ENCODE measurements at places on chromosomes 6 and 20.

- DNase-seq: no peak
These were observed 1199.8 kb upstream of the GJE1 start for GRCh38 chr6:140932909-140933308.

DNA sequence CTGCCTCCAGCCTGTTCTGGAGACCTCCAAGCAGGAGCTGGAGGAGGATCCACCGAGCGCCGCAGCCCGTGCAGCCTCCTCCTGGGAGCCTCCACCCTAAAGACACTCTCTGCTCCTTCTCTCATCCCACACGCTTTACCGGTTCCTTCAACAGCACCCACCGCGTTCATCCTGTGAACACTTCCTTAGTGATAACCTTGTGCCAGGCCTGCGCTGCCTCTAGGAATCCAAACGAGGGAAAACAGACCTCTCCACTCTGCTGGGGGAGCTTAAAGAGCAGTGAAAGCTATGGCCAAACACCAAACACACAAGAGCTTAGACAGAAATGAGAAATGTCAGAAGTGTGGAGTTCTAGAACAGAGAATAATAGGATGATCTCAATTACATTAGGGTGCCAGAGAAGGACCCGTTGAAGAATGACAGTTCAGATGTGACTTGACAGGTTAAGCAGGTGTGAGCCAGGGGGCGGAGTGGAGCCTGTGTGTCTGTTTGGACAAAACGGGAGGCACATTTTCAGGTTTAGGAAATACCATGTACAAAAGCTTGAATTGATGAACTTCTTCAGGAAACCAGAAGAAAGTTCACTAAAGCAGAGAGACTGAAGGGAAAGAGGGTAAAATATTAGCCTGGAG, 28.5 kb upstream of the HLA-DRB5 start:
- no peak for DNase-seq

DNA sequence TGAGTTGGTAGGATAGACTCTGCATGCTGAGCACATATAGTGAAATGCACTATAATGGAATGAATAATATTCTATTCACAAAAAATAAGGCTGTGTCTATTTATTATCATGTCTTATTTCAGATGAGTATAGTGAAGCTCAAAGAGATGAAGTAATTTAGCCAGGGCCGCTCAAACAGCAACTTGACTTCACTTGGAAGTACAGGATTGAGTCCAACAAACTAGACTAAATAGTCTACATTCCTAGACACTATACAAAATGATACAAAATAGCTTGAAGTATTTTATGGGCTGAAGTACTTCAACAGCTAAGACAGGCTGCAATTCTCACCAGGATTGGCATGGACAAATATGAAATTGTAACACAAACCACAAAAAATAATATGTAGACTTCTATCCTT, 144.5 kb upstream of the DST start:
- DNase-seq: no peak

DNA sequence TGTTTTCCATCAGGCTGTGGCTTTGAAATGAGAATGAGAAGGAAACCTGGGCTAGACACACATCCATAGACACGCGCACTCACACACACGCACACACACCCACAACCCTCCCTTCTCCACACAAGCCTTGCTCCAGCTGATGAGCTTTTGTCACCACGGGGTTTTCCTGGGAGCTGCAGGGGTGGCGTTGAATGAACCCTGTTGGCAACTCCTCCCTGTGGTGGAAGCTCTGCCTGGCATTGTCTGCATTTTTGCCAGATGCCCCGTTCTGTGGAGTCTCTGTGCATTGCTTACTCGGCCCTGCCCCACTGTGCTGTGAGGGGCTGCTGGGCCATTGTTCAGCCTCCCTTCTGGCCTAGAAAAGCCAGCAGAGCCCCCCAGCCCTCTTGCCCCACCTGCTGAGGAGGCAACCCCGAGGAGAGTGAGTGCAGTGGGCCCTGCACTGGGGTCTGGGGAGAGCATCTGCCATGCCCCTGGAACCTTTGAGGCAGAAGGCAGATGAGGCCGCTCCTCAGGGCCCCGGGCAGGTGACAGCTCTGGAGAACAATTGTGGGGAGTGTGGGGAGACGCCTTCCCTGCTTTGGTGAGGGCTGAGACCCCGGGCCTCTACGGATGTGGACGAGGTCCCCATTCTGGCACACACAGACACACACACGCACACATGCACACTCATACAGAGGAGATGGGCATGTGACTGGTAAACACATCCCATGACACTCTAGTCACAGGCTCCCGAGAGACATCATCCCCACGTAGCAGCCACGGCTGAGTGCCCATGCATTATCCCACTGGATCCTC, 9.9 kb downstream of the ADIG start:
- DNase-seq: no peak

- no peak for DNase-seq
These were observed 1.7 kb upstream of the TCF15 start for GRCh38 chr20:611843-612185.

GRCh38 chr20:3612795-3613572, 50.2 kb downstream of the GFRA4 start:
- no peak for DNase-seq

- DNase-seq: peak; percentile 10
These were observed 30.3 kb downstream of the SCGN start for GRCh38 chr6:25682324-25682723.

- DNase-seq: peak; percentile 42
These were observed 46.2 kb downstream of the TTI1 start for GRCh38 chr20:37986873-37987601.

GRCh38 chr6:44464527-44465310, 77.2 kb downstream of the CDC5L start:
- DNase-seq: no peak

- DNase-seq: no peak
These were observed 212.0 kb upstream of the JARID2 start for GRCh38 chr6:15033850-15034203.

DNA sequence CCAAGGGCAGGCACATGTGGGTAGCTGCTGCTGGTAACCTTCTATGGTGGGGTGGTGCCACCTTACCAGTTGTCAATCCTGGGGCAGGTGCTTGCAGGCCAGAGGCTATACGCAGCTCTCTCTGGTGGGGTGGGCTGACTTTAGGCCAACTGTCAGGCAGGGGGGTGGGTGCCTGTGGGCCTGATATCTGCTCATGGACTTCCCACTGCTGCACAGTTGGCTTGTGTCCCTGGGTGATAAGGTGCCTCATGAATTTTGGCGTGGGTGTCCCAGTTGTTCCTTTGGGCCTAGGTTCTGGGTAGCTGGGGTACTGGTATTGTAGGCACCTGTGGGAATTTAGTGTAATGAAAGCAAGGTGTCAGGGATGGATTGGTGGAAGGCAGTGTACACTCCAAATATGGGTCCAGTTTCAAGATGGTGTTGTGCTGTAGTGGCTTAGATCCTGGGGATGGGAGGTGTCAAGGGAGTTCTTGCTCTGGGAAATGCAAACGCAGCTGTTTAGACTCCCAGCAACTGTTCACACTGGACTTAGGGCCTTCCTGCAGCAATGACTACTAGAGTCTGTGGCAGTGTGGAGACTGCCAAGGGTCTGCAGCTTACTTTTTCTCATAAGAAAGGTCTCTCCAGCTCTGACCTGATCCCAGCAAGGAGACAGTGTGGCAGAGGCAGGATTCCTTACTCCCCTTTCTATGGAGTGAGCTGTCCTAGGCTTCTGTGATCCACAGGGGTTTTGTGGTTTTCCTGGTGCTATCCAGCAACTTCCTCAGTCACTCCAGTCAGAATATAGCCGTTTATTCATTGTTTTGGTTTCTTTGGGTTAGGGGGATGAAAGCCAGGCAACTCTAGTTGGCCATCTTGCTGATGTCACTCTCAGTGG, 128.2 kb downstream of the CRYBG1 start:
- peak; percentile 93 for DNase-seq

- no peak for DNase-seq
These were observed at the start of gene GCM1 for GRCh38 chr6:53148684-53149083. TSS of gene GCM1 (minus strand) at chr6:53148841. CDS start at chr6:53145632, 3,209 bp downstream.

- DNase-seq: no peak
These were observed 985 bp downstream of the ZBP1 start for GRCh38 chr20:57619051-57619831.

GRCh38 chr6:119821380-119821779, 471.8 kb upstream of the MAN1A1 start:
- no peak for DNase-seq

DNA sequence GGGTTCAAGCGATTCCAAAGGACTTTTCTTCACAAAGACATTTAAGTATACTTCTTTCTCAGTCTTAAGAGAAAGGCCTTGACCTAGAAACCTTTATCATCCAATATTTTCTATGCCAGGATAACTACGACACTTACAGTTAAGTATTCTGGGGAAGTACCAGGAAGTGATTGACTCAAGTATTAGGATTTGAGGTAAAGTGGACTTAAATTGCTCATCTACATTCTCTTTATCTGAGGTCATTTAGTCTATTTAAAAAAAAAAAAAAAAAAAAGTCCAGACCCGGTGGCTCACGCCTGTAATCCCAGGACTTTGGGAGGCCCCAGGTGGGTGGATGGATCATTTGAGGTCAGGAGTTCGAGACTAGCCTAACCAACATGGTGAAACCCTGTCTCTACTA, 114.7 kb downstream of the ZFAND3 start:
- no peak for DNase-seq

DNA sequence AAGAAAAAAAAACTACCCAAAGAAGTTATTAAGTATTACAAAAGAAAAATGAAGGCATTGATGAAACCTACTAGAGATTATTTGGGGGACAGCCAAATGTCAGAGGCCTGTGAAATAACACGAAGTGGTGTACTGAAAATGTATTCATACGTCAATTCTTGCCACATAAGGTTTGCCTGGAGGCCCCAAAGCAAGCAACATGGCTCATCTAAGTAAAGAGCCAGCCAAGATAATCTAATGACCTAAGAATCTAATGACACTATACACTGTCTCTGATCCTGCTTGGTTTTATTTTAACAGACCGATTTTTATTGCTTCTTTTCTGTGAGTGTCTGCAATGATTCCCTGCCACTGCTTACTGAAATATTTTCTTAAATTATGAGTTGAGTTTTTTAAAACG, 34.7 kb downstream of the FILIP1 start:
- DNase-seq: no peak

GRCh38 chr6:79385893-79386292, 151.3 kb downstream of the LCA5 start:
- DNase-seq: no peak

- DNase-seq: no peak
These were observed 31.9 kb downstream of the HLA-DMB start for GRCh38 chr6:32908897-32909296.

GRCh38 chr6:12909833-12910232, 193.3 kb downstream of the PHACTR1 start:
- DNase-seq: no peak

Measured in erythroblast (primary cell).